CD4-positive, alpha-beta T cell treated with Interleukin-10 for 1 hour (primary cell): ENCODE measurements at places on chromosomes 6 and 20.

- no peak for DNase-seq
These were observed 156.6 kb downstream of the LRRC1 start for GRCh38 chr6:53951383-53951782.

DNA sequence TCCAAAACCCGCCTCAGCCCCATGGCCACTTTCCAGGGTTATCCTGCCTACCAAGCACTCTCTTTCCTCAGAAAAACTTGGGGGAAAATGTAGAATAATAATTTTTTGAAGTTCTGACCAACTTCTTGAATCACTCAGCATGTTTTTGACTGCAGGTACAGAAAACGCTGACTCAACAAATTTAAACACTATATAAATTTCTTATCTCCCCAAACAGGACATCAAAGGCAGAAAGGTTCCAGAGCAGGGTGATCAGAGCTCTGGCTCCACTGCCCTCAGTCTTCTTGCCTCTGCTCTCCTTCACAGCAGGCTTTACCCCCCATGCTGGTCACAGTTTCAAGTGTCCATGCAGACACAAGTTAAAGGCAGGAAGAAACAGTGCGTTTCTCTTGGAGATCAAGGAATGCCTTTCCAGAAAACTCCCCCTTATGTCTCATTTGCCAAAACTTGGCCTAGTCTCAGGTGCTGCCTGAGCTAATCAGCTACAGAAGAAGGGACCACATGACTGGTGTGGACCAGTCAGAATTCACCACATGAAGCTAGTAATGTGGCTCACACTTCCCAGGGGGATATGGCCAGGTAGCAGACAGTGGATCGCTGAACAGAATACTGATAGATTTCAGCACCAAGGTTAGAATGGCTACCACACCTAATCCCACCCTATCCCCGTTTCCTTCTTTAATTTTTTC, 24.4 kb upstream of the SLC17A3 start:
- DNase-seq, result no peak

DNA sequence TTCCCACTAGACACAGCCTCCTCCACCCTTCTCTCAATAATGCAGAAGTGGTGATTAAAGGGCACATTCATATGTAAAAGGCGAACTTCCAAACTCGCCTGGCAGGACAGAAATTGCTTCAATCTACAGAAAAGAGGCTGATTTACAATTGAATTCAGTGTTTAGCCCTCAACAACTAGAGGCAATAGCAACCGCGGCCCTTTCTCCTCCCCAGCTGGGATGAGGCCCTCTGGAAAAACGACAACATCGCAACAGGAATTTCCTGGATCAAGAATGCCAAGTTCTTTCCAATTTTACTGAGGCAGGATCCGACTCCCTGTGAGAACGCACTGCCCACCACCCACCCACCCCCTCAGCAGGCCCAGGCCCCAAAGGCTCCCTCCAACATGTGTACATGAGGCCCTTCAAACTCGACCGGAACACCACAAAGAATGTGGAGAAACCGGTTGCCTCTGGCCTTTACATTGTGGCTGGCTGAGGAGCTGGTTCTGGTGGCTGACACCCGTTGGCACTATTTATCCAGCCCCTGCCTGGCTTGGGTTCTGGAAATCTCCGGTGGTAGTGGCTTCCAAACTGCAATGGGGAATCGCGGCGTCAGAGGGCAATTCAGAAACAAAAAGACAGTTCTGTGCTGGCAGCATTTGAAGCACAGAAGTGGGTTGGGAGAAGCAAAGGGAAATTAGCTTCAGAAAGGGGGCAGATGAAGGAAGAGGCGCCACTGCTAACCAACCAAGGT, 36.8 kb downstream of the ZMYND8 start:
- no peak for DNase-seq

DNA sequence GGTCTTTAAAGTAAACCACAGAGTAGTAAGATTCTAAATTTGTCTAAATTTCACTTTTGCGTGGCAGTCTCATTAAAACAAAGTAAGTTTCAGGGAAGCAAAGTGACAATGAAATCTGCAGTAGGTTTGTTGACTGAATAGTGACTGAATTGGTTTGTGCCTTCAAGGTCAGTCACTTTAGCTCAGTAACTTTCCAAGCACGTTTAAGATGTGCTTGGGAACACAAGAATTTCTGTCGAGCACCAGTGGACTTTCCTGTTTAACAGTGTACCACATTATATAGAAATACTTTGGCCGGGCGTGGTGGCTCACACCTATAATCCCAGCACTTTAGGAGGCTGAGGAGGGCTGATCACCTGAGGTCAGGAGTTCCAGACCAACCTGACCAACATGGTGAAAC, 1.7 kb upstream of the CD24 start:
- DNase-seq, result no peak

GRCh38 chr20:18822832-18823231, 9.2 kb downstream of the SCP2D1 start:
- DNase-seq, result no peak

DNA sequence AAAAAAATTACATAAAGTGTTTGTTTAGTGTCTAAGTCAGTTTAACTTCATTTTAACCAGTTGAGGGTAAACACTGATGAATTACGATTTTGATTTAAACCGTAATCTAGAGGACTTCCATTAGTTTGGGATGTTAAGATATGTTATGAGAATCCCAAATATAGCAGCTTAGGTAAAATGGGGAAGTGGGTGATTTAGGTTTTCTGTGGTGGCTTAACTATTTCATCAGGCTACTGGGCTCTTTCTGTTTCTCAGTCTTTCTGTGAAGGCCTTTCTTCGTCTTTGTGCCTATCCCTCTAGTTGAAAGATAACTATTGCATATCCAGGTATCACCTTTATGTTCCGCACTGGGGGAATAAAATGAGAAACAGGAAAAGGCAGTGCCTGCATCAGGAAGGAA, 27.9 kb downstream of the CENPW start:
- DNase-seq, result no peak

DNA sequence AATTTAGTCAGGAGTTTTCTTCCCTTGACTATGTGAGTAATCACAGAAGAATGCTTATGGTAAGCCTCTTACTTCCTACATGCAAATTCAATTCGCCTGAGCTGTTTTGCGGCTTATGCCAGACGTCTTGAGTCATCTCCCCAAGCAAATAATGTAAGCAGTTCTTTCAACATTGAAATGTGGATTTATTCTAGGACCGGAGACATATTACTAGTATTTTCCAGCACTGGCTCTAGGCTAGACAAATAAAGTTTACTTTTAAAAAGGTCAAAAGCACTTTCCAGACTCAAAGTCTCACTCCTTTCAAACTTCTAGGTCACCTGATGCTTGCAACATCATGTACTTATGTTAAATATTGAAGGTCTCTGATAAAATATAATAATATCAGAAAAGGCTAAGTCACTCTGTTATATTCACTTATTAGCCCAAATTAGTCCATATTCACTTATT, 38.1 kb upstream of the NOX3 start:
- DNase-seq, result no peak

DNA sequence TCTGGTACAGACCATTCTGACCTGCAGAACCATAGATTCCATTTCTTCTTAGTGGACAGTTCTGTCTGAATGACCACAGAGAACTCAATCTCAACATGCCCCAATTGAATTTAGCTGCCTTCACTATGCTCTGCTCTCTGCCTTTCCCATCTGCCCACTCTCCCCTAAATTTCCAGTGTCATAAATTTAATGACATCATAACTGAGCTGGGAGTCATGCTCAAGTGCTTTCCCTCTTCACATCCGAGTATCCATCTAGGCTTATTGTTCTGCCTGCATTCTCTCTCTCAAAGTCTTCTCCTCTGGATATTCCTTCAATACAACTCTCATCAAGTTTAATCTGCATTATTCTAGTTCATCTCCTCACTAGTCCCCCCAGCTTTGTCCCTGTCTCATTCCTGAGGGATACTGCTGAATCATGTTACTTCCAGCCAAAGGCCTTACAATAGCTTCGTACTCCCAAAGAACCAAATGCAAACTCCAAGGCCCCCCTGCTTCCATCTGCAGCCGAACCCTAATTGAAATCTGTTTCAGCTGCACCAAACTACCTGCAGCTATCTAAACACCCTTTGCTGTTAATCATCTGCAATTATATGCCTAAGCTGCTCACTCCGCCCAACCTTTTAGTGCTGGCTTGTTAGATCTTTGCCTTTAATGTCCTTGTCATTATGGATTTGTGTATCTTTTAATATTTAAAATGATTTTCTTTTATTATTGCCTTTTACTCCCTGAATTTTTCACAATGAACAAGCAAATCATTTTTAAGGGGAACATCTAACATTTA, 46.1 kb downstream of the SLC35B3 start:
- DNase-seq, result no peak

- no peak for DNase-seq
These were observed 66.6 kb upstream of the NXT1 start for GRCh38 chr20:23284009-23284408.

- DNase-seq, result no peak
These were observed 15.4 kb downstream of the SPINT3 start for GRCh38 chr20:45500022-45500421.

DNA sequence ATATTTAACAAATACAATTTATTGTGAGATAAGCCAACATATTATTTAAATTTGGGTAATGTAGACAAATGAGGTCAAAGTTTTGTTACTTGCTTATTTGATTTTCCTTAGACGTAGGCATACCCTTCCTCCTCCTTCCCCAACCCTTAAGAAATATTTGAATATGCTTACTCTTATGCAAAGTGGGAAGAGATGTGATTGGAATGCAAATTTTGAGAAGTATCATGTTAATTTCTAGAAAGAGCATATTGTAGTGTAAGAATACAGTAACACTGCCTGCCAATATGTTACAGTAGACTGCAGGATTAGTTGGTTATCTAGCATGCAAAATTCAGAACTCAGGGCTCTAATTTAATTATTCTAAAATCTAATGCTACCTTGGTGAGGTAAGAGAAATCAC, 32.9 kb downstream of the CRISP1 start:
- DNase-seq, result no peak

DNA sequence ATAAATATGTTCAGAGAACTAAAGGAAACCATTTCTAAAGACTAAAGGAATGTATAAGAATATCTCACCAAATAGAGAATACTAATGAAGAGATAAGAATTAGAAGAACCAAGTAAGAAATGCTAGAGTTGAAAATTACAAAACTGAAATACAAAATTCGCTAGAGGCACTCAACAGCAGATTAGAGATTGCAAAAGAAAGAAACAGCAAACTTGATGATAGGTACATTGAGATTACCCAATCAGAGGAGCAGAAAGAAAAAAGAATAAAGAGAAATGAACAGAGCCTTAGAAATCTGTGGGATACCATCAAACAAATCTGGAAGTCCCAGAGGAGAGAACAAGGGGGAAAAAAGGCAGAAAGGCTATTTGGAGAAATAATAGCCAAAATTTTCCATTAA, 6.3 kb upstream of the PDCD2 start:
- no peak for DNase-seq

- no peak for DNase-seq
These were observed 1.5 kb upstream of the PPDPF start for GRCh38 chr20:63518946-63519667.

- no peak for DNase-seq
These were observed 45.6 kb upstream of the SGK1 start for GRCh38 chr6:134363323-134364039.

DNA sequence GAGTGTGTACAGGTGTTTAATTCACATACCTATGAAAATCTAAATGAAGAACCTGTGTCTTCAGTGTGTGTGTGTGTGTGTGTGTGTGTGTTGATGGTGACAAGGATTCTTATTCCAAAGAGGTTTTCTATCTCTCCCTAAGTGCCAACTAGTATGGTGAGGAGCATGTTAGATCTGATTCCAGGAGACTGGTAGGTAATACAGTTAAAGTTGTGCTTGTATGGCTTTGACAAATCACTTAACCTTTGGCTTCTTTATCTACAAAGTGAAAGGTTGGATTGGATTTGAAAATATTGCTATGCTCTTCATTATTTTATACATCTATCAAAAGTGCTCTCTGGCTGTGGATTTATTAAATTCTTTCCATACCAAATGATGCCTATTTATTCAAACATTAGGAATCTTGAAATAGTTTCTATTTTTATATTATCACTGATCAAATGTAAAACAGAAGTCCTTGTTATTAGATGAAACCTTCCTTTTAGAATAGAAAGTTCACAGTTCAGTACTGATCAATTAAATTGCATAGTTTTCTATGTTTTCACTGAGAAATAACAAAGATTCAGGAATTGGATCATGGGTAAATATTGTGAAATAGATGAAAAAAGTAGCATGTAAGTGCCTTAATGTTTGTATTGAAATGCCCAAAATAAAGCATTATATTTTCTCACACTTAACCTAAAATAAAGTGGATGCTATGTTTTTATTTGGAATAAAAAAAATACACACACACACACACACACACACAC, 84.4 kb upstream of the MLIP start:
- no peak for DNase-seq

DNA sequence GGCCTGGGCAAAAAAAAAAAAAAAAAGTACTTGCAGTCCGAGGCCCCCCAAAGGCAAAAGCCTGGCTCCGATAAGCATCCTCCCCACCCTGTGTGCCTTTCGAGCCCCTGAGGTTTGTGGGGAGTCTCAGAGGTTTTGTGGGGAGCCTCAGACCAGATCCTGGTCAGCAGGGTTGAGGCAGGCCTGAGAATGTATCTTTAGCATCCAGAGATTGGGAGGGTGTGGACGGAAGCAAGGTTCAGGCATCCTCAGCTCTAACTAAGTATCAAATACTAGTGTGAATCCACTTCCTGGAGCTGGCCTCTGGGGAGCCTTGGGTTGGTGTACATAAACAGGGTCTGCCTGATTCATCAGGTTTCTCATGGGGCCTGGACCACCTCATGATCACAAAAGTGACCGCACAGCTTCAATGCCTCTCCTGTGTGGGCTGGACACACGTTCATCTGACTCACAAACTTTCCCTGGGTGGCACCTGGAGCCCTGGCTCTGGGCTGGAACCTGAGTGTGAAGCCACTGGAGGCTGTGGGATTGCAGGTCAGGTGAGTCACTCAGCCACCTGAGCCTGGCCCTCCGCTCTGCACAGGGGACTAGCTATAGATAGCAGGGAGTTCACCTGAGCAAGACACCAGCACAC, 24.4 kb downstream of the PCMTD2 start:
- DNase-seq, result no peak

- no peak for DNase-seq
These were observed 2.5 kb upstream of the SPATS1 start for GRCh38 chr6:44339763-44340625.

DNA sequence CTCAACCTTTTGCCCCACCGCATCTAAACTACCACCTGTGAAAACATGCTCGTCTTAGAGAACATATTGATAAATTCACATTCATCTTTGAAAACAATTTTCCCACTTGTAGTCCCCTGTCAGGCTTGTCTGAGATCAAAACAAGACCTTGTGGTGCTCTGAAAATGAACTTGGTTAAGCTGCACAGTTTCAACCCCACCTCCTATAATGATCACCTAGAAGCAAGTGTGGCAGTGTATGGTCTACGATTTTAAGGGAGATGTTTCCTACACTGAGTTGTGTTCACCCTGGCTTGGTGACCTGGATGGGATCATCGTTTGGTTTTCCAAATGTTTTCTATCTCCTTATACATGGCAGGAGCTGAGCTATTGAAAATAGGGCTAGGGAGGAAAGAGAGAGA, 539.4 kb downstream of the DOK5 start:
- DNase-seq, result no peak

- no peak for DNase-seq
These were observed 29.2 kb upstream of the SDCBP2 start for GRCh38 chr20:1357921-1358671.
